ENCODE measurements at places on chromosomes 1 and 21.
A peak's percentile ranks its signal among the peaks of the same experiment; 100 is the strongest.

DNA sequence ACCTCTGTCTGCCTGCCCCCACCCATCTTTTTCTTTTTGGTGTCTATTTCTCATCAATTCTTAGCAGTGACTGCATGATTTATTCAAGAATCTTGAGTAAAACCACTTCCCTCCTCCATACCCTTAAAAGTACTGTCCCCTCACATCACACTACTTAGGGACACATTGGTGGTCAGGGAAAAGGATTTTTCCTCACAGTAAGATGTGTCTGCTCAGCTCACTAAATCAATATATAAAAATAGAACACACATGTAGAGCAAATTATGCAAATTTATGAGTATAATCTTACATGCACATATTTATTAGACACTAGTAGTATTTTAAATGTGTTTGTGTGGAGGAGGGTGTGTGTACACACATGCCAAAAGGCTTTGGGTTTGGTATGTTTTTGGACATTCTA, 202.0 kb downstream of the PBX1 start:
- no peak for DNase-seq

DNA sequence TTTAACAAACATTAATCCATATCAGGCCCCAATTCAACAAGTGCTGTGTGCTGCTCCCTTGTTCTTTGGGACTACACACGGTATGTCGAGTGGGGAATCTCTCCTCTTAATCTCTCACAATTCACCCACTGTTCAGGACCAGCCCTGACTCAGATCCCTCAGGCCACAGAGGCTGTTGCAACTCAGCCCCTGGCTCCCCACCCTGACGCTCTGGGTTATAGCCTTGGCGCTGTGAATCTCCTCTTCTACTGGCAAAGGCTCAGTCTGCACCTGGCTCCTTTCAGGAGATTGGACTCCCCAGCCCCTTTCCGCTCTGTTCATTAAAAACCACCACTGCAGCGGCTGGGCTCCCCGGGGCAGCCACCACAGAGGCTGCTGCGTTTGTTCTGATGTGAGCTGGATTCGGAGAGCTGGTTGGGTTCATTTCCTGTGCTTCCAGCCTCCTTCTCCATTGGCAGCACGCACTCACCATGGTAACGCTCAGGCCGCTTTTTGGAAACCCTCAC, 13.0 kb downstream of the CAPN8 start:
- no peak for DNase-seq

GRCh38 chr1:54490361-54491248, 57.4 kb upstream of the ACOT11 start:
- no peak for DNase-seq

DNA sequence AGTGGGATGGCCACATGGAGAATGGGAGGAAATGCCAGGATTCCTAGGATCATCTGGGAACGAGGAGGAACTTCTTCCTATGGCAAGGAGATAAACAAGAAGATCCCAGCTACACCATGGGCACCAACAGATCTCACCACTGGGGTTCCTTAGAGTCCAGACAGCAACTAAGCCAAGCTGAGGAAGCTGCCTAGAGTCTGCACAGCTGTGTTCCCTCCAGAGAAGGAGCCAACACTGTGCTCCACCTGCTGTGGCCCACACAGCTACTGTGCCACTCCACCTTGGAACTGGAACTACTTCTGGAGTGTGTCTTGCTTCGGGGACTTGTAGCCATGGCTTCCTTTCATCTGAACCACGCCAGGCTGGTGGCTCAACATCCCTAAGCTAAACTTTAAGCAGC, 6.0 kb downstream of the IFNAR1 start:
- no peak for DNase-seq

- DNase-seq = no peak
Measured at GRCh38 chr1:240338837-240339236, 247.2 kb downstream of the FMN2 start.

- no peak for DNase-seq
Measured at GRCh38 chr1:224545571-224545970, 70.5 kb upstream of the CNIH3 start.

DNA sequence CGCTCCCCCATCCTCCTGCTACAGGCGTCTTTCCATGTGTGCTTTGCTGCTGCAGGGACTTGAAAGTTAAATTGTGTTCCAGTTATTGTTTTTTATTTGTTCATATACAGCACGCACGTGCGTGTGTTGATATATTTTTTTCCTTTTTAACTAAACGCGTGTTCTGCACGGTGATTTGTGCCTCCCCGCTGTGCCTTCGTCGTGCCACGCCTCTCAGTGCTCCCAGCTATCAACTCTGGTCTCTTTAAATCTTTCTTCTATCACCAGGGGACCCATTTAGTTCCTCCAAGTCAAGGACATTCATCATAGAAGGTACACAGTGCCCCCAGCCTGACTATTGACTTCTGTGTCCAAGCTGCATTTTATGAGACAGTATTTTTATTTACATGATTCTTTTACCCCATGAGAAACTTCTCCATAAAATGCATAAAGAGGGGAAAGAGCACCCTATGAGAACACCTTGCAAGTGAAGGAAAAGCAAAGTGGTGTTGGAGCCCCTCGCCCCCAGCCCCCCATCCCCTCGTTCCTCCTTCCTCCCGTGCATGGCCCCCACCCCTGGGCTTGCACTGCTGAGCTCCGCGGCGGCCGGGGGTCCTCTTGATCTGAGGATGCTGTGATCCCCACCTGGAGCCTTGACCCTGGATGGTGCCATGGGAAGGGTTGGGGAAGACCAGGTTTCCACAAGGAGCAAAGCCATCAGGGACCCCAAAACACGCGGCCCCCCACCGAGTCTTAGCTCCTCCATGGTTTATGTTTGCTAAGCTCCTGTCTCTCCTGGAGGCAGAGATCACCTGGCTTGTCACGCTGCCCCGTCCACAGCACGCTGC, 45.5 kb downstream of the KCNAB2 start:
- no peak for DNase-seq

DNA sequence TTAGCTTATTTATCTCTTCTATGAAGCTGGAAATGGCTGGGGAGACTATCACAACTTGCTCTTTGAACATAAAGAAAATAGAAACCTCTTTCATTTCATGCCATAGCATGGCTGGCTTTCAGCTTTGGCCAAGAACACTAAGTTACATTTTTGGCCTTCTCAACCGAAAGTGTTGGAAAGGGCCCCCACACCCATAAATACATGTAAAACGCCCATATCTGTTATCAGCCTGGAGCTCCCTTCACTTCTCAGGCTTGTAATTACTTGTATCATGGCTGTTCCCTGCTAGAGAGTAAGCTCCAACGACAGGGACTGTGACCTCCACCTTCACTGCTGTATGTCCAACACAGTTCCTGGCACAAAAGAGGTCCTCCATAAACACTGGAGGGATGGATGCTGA, 12.7 kb upstream of the EIF4G3 start:
- no peak for DNase-seq

GRCh38 chr1:174480324-174480723, 32.6 kb downstream of the GPR52 start:
- DNase-seq = no peak

DNA sequence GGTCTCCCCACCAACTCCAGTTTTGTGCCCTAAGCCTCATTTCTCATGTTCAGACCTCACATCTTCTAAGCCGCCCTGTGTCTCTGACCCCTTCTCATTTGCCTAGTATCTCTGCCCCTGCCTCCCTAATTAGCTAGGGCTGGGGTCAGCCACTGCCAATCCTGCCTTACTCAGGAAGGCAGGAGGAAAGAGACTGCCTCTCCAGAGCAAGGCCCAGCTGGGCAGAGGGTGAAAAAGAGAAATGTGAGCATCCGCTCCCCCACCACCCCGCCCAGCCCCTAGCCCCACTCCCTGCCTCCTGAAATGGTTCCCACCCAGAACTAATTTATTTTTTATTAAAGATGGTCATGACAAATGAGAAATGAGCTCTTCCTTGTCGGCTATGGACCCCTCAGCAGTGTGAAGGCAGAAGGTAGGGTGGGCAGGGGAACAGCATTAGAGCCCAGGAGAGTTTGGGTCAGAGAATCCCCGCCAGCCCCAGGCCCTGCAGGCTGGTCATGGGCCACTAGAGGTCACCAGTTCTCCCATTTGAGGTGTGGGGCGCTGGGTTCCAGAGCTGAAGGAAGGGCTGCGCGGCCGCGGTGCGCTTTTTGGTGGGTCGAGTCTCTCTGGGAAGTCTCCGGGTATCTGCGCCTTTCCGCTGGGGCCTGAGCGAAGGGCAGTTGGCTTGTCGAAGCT, 11.5 kb downstream of the ADAMTSL4 start:
- peak; percentile 91 for DNase-seq

DNA sequence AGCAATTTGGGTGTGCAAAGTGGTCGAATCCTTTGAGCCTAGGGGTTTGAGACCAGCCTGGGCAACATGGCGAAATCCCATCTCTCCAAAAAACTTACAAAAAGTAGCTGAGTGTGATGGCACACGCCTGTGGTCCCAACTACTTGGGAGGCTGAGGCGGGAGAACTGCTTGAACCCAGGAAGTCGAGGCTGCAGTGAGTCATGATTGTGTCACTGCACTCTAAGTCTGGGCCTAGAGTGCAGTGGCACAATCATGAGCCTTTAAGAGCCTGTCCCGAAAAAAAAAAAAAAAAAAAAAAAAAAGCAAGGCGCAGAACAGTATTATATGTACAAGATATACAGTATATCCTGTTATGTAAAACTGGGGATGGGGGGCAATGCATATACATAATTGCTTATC, 25.1 kb upstream of the HTR1D start:
- no peak for DNase-seq
